Cortex of kidney (tissue), 1 donor: ENCODE measurements at places on chromosomes 11 and 22.

- DNase-seq = no peak
Observed at GRCh38 chr11:124622531-124623451, at the start of gene TBRG1. Gene TBRG1 (plus strand): TSS chr11:124622864. CDS start chr11:124623084, 220 bp downstream.

- no peak for DNase-seq
Observed at GRCh38 chr11:5476186-5476819, 12.2 kb upstream of the OR52D1 start.

DNA sequence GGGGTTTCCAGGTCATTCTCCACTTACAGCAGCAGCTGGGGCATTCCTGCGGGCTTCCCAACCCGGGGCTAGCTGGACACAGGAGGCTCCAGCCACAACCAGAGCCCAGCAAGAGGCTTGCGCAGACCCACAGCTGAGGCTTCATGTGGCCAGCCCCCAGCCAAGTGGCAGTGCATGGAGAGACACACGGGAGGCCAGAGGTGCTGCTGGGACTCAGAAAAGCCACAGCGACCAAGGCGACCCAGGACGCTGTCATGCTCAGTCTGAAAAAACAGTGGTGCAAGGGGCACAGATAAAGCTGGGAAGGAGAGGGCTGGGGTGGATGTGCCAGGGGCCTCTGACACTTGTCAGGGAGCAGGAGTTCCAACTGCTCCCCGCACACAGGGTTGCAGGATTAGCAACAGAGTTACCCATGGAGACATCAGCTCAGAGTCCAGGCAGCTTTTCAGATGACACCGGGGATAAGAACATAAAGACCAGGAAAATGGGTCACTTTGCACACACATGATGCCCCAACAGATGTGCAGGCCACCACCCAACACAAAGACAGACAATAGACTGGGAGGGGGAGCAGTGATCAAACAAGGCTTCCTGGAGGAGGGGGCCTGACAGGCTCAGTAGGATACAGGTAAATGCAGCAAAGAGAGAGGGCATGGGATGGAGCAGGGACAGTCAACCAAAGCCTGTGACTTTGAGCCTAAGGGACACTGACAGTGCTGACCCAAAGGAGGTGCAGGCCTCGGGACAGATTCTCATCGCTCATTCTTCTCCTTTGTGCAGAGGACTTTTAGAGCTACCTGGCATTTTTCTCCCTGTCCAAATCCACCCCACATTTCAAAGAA is 6.9 kb upstream of the NEAT1 start:
- no peak for DNase-seq

- no peak for DNase-seq
Observed at GRCh38 chr11:78207532-78208256, 19.0 kb downstream of the USP35 start.

DNA sequence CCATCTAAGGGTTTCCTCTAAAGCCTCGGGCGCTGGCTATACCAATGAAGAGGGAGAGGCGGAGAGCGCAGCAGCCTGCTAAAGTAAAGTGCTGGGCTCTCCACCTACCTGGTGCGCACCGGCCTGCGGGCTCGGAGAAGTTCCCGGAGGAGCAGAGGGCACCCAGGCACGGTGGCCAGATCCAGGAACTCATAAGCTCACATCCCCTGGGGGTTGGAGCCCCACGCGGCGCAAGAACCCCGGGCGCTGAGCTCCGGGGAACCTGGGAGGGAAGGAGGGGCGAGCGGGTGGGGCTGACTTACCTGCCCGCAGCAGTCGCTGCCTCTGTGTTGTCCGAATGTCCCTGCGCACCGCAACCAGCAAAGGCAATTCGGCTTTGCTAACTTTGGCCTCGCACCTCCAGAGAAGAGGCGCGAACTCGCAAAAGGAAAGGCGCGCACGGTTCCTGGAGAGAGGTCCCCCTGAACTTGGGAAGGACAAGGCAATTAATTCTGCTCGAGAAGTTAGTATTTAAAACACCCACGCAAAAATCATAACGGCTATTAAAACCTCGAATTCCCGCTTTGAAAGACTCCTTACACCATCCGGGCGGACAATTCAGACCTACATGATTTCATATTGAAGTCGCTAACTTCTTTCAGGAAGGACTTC is 127.6 kb upstream of the C11orf58 start:
- no peak for DNase-seq

DNA sequence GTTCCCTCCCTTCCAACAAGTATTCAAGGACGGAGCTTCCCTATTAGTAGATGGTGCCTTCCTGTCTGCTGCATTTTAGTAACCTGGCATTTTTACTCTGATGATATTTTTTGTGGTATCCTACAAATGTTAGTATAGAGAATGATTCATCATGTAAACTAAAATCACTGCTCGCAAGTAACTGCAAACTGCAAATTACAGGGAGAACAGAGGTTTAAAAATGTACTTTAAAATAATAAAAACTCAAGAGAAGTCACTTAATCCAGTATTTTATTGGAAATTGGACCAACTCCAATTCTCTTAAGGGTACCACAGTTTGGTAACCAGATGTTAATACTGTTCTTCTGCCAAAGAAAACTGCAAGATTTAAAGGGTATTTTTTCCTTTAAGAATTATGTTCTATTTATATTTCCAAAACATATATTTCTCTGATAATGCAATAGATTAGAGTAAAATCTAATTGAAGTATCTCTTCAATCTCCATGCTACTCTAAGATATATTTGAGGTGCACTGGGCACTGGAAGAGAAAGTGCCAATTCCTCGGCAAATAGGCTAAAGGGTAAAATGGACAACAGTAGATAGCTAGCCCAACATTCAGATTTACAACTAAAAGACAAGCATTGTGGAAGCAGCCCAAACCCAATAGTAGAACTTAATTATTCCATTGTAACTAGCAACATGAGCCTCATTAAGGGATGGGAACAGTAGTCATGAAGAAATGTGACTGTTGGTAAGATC is 298.0 kb downstream of the TTC28 start:
- no peak for DNase-seq

- no peak for DNase-seq
Observed at GRCh38 chr11:122852796-122853160, 14.5 kb downstream of the CRTAM start.

GRCh38 chr11:88043149-88043548 is 132.1 kb downstream of the RAB38 start:
- DNase-seq = no peak

DNA sequence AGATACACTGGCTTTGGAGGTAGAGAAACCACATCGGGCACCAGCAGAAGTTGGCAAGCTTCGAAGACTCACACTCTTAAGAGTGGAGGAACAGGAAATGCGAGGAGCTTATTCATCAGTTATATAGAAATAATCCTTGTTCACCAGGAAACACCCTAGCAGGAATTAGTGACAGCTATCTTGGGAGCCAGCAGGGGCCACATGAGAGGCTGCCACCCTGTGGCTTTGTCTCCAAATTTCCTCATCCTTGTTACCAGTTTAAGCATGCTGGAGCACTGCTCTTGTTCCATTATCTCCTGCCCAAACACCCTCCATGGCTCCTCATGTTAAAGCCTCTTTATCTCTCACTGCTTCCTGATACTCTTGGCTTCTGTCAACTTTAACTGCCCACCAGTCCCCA is 131.0 kb downstream of the PLEKHA7 start:
- DNase-seq = no peak

GRCh38 chr11:68521969-68522652 is 61.6 kb downstream of the PPP6R3 start:
- no peak for DNase-seq

GRCh38 chr11:11659567-11660362 is 38.0 kb upstream of the GALNT18 start:
- no peak for DNase-seq

- DNase-seq = no peak
Observed at GRCh38 chr11:79536155-79536917, 95.5 kb upstream of the TENM4 start.

GRCh38 chr11:57543593-57543992 is 6.2 kb downstream of the SMTNL1 start:
- DNase-seq = no peak

- DNase-seq = no peak
Observed at GRCh38 chr11:5153574-5154431, 754 bp downstream of the OR52A1 start.

DNA sequence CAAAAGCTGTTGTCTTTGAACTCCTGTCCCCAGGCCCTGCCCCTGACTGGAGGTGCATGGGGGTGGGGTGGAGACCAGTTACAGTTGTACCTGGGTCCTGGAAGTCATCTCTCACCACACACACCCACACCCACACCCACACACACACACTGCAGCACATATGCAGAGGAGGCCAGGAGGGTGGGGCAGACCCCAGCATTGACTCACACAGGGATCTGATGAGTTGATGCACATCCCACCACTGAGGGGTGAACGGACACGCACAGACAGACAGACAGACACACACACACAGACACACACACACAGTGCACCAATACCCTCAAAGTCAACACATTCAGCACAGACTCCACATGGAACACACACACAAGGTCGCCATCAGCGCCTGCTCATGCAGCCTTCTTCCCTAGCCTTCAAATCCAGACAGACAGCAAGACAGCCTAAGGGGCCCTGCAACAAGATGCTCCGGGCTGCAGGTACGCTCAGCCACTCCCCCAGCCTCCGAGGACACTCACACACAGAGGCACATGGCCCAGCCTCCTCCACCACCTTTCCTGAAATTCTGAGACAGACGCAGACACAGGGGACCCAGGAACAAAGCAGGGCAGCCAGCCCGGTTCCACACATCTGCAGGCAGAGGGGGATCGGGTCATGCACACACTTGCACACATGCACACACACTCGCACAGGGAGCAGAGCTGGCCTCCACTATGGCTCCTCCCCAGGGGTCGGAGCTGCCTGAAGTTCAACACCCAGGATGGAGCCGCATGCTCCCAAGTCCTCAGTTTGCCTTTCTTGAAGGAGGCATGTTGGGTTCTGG is 26.5 kb downstream of the SYT7 start:
- DNase-seq = no peak

GRCh38 chr11:67052891-67053290 is 3.8 kb upstream of the RHOD start:
- no peak for DNase-seq

DNA sequence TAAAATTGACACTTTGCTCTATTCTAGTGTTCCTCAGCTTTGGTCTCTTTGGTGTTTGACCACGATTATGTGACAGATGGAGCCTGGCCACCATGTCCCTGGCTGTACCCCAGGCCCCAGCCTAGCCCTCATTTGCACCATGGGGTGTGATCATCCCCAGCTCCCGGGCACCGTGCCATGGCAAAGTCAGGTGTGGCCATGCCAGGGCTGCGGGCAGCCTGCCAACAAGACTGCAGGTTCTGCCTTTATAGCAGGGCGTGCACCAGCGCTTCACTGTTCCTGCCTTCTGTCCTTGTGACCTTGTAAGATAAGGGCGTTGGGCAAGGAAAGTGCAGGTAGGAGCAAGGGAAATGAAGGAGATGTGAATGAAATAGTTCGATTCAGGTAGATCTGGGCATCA is 22.4 kb upstream of the APOBEC3A start:
- no peak for DNase-seq

DNA sequence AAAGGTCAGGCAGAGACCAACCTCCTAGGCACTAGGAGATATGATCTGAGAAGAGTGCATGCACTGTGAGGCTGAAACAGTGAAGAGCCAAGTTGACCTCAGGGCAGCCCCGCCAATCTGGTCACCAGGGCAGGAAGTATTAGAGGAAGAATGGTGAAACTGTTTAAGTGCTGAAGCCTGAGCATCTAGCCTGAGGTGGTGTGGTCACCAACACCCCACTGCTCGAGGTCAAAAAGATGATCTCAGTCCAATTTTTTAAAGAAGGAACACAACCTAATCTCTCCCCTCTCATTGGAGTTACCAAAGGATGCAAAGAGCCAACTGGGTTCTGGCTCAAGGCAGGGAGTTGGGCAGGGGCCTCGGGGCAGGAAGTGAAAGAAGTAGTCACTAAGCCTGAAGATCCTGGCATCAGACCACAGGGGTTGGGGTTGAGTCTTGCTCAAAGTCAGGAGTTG is 4.0 kb downstream of the APBB1 start:
- DNase-seq = no peak

- no peak for DNase-seq
Observed at GRCh38 chr11:14668731-14669301, 25.2 kb downstream of the PDE3B start.

DNA sequence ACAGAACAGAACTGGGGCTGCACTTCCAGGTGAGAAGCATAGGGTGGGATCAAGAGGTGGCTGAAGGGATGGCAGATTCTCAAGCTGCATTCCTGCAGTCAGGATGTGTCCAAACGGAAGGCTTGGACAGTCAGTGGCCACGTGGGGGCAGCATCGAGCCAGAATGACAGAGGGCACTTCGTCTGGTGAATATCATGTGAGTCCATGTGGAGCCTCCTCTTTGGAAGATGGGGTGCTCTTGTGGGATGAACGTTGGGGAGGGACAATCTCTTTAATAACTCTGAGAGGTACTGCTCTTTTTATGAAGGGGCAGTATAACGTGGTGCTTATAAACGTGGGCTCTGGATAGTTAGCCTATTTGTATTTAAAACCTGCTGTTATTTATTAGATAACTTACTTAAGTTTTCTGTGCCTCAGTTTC is 154.9 kb upstream of the NAV2 start:
- DNase-seq = no peak

GRCh38 chr22:32745251-32745995 is 56.1 kb upstream of the TIMP3 start:
- DNase-seq = no peak

- DNase-seq = no peak
Observed at GRCh38 chr11:125948278-125949051, 2.6 kb downstream of the VSIG10L2 start.

DNA sequence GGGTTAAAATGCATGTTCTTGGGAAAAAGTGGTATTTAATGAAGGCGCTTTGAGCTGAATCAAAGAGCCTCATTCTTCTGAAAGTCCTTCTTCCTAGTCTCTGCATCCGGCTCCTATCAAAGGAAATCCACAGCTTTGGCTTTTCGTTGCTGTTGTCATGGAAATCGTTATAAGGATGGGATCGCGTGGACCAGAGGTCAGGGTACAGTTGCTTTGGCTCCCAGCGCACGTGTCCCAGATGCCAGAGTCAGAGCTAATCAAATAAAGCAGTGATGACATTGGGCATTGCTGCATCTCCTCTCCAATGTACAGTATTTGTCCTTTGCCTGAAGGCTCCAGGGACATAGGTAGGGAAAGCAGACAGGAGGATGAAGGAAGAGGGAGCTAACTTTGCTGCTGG is 181.9 kb downstream of the MYO18B start:
- DNase-seq = no peak
